ENCODE measurements at places on chromosomes 1 and 21.

- no peak for DNase-seq
These were observed 300.6 kb downstream of the ZNF326 start for GRCh38 chr1:90295534-90295933.

DNA sequence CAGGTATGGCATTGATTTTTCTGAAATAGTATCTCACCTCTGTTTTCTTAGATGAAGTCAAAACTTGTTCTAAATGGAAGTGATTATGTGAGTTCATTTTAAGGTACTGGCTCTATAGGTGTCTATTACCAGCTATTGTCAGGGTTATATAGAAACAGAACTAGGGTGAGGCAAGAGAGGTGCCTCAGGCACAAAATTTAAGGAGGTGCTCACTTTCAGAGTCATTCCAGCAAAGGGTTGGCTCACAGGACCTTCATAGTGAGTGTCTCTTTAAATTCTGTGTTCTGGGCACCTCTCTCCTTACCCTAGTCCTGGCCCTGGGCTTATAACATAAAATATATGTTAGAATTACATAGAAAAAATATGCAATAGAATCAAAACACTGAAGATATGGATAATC, 49.3 kb downstream of the KIAA0319L start:
- no peak for DNase-seq

DNA sequence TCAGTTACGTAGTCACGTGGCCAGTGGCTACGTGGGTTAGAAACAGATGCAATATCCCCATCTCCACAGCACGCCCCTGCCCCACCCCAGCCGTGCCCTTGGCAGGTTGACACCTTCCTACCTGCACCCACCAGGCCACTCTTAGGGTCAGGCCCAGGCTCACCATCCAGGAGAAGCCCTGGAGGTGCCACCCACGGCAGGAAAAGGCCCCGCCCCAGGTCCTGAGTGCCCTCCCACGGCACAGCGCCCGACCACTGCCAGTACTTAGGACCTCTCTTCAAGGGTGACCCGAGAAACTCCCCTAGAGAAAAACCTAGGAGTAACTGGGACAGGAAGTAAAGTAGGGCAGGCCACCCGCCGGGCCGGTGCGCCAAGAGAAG, 1.5 kb downstream of the C1orf35 start:
- no peak for DNase-seq

GRCh38 chr1:7228252-7228961, 443.2 kb downstream of the CAMTA1 start:
- DNase-seq: no peak

DNA sequence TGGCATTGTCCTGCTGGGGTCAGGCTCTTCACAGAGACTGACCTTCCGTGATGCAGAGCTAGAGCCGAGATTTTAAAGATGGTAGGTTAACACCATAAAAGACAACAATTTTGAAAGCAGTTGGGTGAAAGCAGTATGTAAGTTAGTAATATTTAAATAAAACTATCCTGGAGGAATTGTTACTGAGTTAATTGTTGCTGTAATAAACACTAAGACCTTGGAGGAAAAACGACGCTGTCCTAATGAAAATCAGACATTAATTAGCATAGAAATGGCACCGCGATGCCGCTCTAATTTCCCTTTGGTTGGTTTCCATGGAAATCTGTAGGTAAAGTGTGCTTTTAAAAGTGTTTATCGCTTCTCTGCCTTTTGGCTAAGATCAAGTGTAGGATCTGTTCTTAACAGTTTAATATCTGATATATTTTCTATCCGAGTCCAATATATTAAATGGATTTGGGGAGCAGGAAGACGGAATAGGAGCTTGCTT, 745 bp upstream of the ANP32E start:
- no peak for DNase-seq

- no peak for DNase-seq
These were observed 37.0 kb downstream of the AGO4 start for GRCh38 chr1:35844826-35845225.

DNA sequence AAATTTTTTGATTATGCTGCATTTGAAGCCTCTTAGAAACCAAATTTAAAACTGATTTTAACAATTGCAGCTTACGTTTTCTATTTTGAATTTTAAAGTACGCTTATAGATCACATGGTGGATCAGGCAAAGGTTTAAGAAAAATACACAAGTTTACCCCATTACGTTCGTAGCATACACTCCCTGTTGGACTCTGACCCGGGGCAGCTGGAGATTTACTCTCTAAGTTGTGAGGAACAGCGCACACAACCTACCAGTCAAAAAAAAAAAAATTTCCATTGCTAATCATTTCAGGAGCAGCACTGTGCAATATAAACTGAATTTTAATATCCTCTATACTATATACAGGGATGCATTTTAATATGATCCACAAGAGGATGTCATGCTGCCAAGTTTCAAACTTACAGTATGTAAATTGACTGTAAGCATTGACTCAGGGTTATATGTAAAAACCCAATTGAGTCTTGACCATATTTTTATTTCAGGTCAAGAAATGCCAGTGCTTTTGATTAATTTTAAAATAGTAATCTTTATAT, 20.4 kb downstream of the CSDE1 start:
- no peak for DNase-seq

Measured in iPS DF 6.9 (cell line).